Right lobe of liver (tissue), 6 donors: ENCODE measurements at places on chromosomes 13 and 19.

DNA sequence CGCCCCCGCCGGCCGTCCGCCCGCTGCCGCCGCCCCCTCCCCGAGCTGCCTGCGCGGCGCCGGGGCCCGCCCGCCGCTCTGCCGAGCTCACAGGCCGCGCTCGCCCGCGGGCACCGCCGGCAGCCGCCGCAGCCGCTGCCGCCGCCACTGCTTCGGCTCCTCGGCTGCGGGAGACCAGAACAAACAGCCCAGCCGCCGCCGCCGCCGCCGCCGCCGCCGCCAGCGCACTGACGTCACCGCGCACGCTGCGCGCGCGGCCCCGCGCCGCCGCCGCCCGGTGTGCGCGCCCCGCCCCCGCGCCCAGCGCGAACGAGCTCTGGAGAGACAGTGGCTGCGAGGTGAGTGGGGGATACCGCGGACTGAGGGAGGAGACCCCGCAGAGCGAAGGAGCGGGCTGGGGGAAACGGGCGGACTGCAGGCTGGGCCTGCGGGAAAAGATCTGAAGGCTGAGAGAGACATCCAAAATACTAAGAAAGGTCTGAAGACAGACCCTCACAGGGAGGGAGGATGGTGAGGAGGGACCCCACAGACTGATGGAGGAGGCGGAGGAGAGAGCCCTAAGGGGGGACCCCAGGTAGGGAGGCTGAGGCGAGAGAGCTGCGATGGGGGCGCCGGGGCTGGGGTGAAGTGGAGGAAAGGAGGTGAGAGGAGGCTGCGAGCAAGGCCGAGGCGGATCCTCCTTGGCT lies at the start of gene BRD4:
Gene BRD4 (minus strand): TSS at position 229 of the 686 bp plus-strand sequence. CDS start 59,440 bp downstream, outside the sequence.
- H3K36me3 ChIP-seq: no peaks in the 10 kb centered on the region
- peak; percentile 85 for DNase-seq

- no peak overlapping the region for H3K4me3 ChIP-seq
- no peaks in the 10 kb centered on the region for H3K4me1 ChIP-seq
- H3K36me3 ChIP-seq: no peaks in the 10 kb centered on the region
- DNase-seq: no peak
- no peaks in the 10 kb centered on the region for H3K27me3 ChIP-seq
Measured at GRCh38 chr19:32018014-32018413, 327.4 kb upstream of the ZNF507 start.

- peaks cover 8% of the 10 kb centered on the region for H3K4me1 ChIP-seq
- H3K27ac ChIP-seq: no peak overlapping the region
- no peaks in the 10 kb centered on the region for H3K27me3 ChIP-seq
- no peak overlapping the region for H3K4me3 ChIP-seq
Measured at GRCh38 chr13:98450539-98451111, 126.3 kb downstream of the STK24 start.

GRCh38 chr13:100532090-100532766 lies 56.4 kb downstream of the GGACT start:
- H3K27me3 ChIP-seq: no peaks in the 10 kb centered on the region
- peaks cover 34% of the 10 kb centered on the region for H3K4me1 ChIP-seq
- H3K27ac ChIP-seq: no peak overlapping the region

GRCh38 chr13:113168211-113168610 lies 9.8 kb downstream of the PROZ start:
- no peaks in the 10 kb centered on the region for H3K27me3 ChIP-seq
- no peak for DNase-seq
- H3K4me1 ChIP-seq: no peaks in the 10 kb centered on the region
- H3K36me3 ChIP-seq: no peaks in the 10 kb centered on the region
- no peak overlapping the region for H3K27ac ChIP-seq

GRCh38 chr19:47762615-47763308 lies 15.7 kb upstream of the SELENOW start:
- H3K27me3 ChIP-seq: no peaks in the 10 kb centered on the region
- H3K36me3 ChIP-seq: no peaks in the 10 kb centered on the region
- DNase-seq: no peak
- peaks cover 8% of the 10 kb centered on the region for H3K4me1 ChIP-seq
- H3K27ac ChIP-seq: no peak overlapping the region
- no peak overlapping the region for H3K4me3 ChIP-seq

- H3K27me3 ChIP-seq: no peaks in the 10 kb centered on the region
- DNase-seq: no peak
- H3K36me3 ChIP-seq: no peaks in the 10 kb centered on the region
- H3K4me3 ChIP-seq: no peak overlapping the region
- no peak overlapping the region for H3K27ac ChIP-seq
Measured at GRCh38 chr19:6396305-6396704, 3.3 kb upstream of the GTF2F1 start.

DNA sequence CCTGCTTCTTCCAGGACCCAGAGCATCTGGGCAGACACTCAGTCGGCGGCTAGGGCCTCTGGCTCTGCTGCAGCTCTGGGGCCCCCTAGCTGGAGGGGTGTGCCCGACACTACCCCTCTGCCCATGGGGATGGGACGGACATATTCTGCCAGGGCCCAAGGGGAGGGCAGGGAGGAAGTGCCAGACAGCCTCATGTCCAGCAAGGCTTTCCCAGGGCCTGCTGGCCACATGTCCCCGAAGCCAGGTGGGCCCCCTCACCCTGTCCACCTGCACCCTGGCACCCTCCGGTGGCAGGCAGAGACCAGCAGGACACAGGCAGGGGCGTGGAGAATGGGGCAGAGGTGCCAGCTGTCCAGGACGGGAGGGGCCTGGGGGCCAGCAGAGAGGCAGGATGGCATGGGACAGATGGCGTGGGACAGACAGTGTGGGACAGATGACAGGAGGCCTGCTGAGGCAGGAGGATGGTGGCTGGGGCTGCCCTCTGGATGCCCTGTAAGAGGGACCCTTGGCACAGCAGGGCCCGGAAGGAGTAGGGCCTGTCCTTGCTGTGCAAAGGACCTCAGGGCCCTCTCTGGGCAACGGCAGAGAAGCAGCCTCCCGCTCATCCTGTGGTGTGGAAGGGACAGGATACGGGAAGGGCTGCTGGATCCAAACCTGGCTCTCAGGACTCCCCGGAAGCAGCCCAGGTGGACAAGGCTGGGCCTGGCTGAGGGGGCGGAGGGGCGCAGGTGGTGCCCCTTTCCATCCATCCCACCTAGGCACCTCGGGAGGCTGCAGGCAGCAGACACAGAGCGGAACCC lies 29.1 kb downstream of the CEBPG start:
- H3K4me3 ChIP-seq: no peak overlapping the region
- H3K36me3 ChIP-seq: no peaks in the 10 kb centered on the region
- H3K27ac ChIP-seq: peak overlapping the region; percentile 99
- no peaks in the 10 kb centered on the region for H3K27me3 ChIP-seq
- DNase-seq: peak; percentile 32
- H3K4me1 ChIP-seq: no peaks in the 10 kb centered on the region

- no peak for DNase-seq
- no peaks in the 10 kb centered on the region for H3K27me3 ChIP-seq
- H3K4me1 ChIP-seq: no peaks in the 10 kb centered on the region
- no peak overlapping the region for H3K27ac ChIP-seq
- H3K36me3 ChIP-seq: no peaks in the 10 kb centered on the region
Measured at GRCh38 chr13:79989217-79989661, 351.7 kb downstream of the SPRY2 start.

GRCh38 chr19:35138305-35138892 lies at the start of gene FXYD1:
Gene FXYD1 (plus strand): TSS chr19:35138824. CDS start chr19:35140080, 1,256 bp downstream.
- peak within 1 kb of the TSS; percentile 56 for H3K4me3 ChIP-seq
- DNase-seq: peak; percentile 90
- no peaks in the 10 kb centered on the region for H3K36me3 ChIP-seq
- no peaks in the 10 kb centered on the region for H3K4me1 ChIP-seq
- H3K27me3 ChIP-seq: no peaks in the 10 kb centered on the region

GRCh38 chr19:29247872-29248271 lies 34.9 kb upstream of the UQCRFS1 start:
- no peaks in the 10 kb centered on the region for H3K4me1 ChIP-seq
- no peak overlapping the region for H3K4me3 ChIP-seq
- no peak overlapping the region for H3K27ac ChIP-seq
- no peak for DNase-seq

DNA sequence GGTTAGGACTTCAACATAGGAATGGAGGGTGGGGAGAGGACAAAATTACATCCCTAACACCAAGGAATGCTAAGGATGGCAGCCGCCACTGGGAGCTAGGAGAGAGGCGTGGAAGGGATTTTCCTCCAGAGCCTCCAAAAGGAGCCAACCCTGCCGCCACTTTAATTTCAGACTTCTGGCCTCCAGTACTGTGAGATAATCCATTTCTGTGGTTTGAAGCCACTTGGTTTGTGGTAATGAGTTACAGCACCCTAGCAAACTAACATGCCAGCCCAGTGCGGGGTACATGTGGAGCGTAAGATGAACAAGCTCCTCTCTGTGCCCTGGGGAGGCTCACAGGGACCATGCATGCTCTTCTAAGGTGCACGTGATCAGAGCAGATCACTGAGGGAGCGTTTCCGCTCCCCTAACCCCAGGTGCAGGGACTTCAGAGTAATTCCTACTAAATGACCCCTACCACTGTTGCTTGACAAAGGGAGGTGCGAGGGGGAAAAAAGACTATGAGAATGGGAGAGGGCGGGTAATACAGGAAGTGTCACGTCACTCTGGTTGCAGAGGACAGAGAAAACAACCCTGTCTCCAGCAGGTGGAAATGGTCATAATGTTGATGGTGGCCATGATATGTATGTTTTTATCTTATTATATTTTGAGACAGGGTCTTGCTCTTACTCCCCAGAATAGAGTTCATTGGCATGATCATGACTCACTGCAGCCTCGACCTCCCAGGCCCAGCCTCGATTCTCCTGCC lies 12.0 kb downstream of the FPR1 start:
- no peaks in the 10 kb centered on the region for H3K27me3 ChIP-seq
- no peak overlapping the region for H3K4me3 ChIP-seq
- no peak overlapping the region for H3K27ac ChIP-seq
- no peaks in the 10 kb centered on the region for H3K4me1 ChIP-seq

DNA sequence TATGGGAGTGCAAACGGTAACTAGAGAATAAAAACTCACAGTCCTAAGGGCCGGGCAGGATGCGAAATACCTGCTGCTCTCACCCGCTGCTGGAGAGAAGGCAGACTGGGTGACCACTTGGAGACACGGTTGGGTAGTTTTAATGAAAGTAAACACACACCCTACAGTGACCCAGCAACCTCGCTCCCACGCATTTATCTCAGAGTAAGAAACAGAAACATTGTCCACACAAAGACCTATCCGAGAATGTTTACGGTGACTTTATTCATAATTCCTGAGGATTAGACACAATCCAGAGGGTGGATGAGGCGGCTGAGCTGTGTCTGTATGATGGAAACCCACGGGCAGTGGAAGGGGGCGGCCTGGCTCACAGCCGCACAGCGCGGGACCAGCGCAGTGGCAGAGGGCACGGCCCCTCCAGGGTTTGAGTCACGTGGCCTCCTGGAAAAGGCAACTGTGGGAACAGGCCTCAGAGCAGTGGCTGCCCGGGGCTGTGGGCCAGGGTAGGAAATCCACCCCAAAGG lies 73.5 kb upstream of the C13orf46 start:
- no peaks in the 10 kb centered on the region for H3K36me3 ChIP-seq
- H3K4me1 ChIP-seq: no peaks in the 10 kb centered on the region
- no peak overlapping the region for H3K27ac ChIP-seq
- DNase-seq: no peak

- peak overlapping the region; percentile 97 for H3K27ac ChIP-seq
- no peaks in the 10 kb centered on the region for H3K4me1 ChIP-seq
- DNase-seq: peak; percentile 75
- H3K4me3 ChIP-seq: peak overlapping the region; percentile 88
- no peaks in the 10 kb centered on the region for H3K27me3 ChIP-seq
Measured at GRCh38 chr19:58544591-58545285, 874 bp downstream of the TRIM28 start.

DNA sequence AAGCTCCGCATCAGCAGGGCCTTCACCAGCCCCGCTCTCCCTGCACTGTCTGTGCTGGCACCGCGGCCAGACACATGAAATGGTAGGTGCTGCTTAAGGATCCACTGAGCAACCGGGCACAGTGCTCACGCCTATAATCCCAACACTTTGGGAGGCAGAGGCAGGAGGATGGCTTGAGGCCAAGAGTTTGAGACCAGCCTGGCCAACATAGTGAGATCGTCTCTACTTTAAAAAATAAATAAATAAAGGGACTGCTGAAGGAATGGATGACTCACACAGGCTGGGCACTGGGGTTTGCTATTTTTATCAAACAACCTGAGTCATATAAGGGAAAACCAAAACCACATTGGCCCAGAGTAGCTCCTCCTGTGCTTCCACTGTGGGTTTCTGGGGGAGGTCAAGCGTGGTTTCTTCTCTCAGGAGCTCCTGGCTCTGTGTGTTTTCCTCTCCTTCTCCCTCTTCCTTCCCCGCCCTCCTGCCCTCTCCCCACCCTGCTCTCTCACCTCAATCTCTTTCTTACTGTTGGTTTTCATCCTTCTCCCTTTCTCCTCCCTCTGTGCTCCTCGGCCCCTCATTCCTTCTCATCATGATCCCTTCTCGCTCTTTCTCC lies 21.3 kb downstream of the VRK3 start:
- H3K4me1 ChIP-seq: no peaks in the 10 kb centered on the region
- H3K27me3 ChIP-seq: no peaks in the 10 kb centered on the region
- H3K4me3 ChIP-seq: no peak overlapping the region
- no peak for DNase-seq
- peaks cover 45% of the 10 kb centered on the region for H3K36me3 ChIP-seq

DNA sequence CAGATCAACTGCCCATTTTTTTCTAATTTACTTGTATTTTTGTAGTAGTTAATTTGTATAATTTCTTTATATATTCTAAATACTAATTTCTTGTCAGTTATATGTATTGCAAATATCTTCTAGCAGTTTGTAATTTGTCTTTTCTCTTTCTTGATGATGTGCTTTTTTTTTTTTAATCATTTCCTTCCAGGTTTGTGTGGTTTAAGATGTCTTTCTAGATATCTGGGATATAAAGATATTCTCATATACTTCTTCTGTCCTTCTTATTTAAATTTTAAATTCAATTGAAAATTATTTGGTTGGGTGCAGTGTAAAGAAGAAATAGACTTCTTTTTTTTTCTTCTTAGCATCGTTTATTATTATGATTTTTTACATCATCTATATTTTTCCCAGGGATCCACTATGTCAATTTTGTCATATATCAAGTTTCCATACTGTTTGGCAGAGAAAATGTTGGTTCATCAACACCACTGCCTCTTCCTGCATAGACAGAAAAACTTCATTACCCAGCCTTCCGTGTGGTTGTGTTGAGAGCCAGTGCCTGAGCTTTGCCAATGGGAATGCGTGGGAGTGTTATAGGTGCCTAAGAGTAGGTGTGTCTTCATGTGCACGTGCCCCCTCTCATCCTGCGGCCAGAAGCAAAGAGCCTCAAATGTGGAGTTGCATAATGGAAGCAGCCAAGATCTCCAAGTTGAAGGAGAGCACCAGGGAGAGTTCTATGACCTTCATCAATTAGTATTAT lies 15.8 kb downstream of the CPB2 start:
- H3K27ac ChIP-seq: no peak overlapping the region
- no peaks in the 10 kb centered on the region for H3K27me3 ChIP-seq
- H3K36me3 ChIP-seq: no peaks in the 10 kb centered on the region
- H3K4me1 ChIP-seq: no peaks in the 10 kb centered on the region

DNA sequence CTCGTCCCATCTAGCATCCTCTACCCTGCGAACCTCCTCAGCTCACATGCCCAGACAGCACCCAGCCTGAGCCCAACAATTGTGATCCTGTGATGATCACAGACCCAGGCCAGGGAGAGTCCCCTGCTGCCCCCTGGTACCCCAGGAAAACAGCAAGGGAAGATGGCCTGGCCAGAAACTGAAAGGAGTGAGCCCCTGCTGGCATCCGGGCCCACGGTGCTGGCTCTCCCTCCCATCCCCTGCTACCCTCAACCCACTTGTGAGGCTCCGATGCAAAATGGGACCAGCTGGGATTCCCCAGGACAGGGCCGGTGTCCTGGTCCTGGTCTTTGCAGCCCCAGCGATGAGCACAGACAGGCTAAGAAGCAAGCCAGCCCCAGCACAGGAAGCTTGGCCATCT lies 14.1 kb downstream of the RANBP3 start:
- H3K27me3 ChIP-seq: no peaks in the 10 kb centered on the region
- H3K36me3 ChIP-seq: no peaks in the 10 kb centered on the region
- DNase-seq: peak; percentile 6
- no peak overlapping the region for H3K4me3 ChIP-seq
- H3K4me1 ChIP-seq: no peaks in the 10 kb centered on the region
